HFFc6 (cell line): ENCODE measurements at places on chromosomes 3 and 15. TPM values are rescaled to one million over a fixed set of nuclear protein-coding genes. Genes with fewer than 3 reads are reported as not detected.
A peak's percentile ranks its signal among the peaks of the same experiment; 100 is the strongest.

STRA6 gene
- 2.0 to 3.2 TPM (median 2.4 TPM) in 3 replicates for total RNA-seq

EEFSEC gene
- total RNA-seq: 7.7 to 11.6 TPM (median 8.9 TPM) in 3 replicates

ETV5 gene
- total RNA-seq: 47.3 to 65.0 TPM (median 55.0 TPM) in 3 replicates

C3orf80 gene
- total RNA-seq: 0.26 to 0.56 TPM (median 0.51 TPM) in 3 replicates

EXD1 gene
- total RNA-seq: not detected in 3 replicates

FRMD5 gene
- 0.70 and 0.97 TPM in 2 replicates for total RNA-seq

C2CD4A gene
- not detected in 3 replicates for total RNA-seq

TMEM87A gene
- 34.1 to 42.5 TPM (median 40.2 TPM) in 3 replicates for total RNA-seq

DAZL gene
- not detected in 3 replicates for total RNA-seq

AHSG gene
- not detected in 2 replicates for total RNA-seq

GP9 gene
- not detected in 3 replicates for total RNA-seq

ZNF501 gene
- 0.92 to 2.0 TPM (median 1.6 TPM) in 3 replicates for total RNA-seq

DNA sequence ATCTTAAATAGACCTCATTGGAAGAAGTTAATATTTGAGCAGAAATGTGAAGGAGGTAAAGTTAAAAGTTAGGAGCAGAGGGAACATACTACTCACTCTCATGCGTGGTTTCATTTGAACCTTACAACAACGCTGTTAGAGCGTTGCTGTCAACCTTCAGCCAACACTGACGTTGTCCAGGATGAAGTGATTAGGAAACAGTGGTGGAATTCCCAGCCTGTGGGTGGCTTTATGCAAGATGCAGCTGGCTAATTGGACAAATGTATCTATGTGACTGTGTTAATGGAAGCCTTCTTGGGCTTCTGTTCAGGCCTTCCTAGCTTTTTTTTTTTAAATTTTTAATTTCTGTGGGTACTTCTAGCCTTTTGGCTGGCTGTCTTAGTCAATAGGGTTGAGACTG lies 40.5 kb downstream of the PTPRG start:
- H3K4me1 ChIP-seq: no peaks in the 10 kb centered on the region; the same call in 1 of the 2 replicates
- H3K27me3 ChIP-seq: no peaks in the 10 kb centered on the region
- DNase-seq: no peak

GRCh38 chr3:38606561-38606960 lies 42.9 kb downstream of the SCN5A start:
- no peak overlapping the region for H3K27ac ChIP-seq
- no peaks in the 10 kb centered on the region for H3K4me1 ChIP-seq
- H3K36me3 ChIP-seq: no peaks in the 10 kb centered on the region
- H3K27me3 ChIP-seq: peaks cover 29% of the 10 kb centered on the region
- no peak for DNase-seq

DNA sequence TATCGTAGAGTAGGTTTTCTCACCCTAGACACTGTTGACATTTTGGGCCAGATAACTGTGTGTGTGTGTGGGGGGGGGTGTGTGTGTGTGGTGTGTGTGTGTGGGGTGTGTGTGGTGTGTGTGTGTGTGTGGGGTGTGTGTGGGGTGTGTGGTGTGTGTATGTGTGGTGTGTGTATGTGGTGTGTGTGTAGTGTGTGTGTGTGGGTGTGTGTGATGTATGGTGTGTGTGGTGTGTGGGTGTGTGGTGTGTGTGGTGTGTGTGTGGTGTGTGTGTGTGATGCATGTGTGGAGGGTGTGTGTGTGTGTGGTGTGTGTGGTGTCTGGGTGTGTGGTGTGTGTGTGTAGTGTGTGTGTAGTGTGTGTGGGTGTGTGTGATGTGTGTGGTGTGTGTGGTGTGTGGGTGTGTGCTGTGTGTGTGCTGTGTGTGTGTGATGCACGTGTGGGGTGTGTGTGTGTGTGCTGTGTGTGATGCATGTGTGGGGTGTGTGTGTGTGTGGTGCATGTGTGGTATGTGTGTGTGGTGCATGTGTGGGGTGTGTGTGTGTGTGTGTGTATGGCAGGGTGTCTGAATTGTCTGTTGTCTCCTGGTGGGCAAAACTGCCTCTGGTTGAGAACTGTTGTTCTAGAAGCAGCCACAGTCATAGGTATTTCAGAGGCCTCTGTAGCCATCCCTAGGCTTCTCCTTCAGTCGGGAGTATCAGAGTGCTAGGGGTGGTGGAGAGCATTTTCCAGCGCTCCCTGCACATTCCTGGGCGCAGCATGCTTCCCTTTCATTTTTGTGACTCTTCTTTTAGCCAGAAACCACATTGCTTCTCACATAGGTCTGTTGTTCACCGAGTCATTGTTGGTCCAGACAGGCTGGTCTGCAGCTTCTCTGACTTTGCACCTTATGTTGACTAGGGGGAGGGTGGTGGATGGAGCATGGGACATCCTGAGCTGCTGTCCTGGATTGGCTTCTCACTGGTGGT lies 84.4 kb downstream of the THSD4 start:
- H3K4me1 ChIP-seq: peaks cover 36% of the 10 kb centered on the region
- H3K4me3 ChIP-seq: no peak overlapping the region
- H3K27ac ChIP-seq: no peak overlapping the region
- DNase-seq: no peak
- peaks cover 5% of the 10 kb centered on the region; the same call in 1 of the 2 replicates for H3K36me3 ChIP-seq
- no peaks in the 10 kb centered on the region; the same call in 1 of the 2 replicates for H3K27me3 ChIP-seq

DNA sequence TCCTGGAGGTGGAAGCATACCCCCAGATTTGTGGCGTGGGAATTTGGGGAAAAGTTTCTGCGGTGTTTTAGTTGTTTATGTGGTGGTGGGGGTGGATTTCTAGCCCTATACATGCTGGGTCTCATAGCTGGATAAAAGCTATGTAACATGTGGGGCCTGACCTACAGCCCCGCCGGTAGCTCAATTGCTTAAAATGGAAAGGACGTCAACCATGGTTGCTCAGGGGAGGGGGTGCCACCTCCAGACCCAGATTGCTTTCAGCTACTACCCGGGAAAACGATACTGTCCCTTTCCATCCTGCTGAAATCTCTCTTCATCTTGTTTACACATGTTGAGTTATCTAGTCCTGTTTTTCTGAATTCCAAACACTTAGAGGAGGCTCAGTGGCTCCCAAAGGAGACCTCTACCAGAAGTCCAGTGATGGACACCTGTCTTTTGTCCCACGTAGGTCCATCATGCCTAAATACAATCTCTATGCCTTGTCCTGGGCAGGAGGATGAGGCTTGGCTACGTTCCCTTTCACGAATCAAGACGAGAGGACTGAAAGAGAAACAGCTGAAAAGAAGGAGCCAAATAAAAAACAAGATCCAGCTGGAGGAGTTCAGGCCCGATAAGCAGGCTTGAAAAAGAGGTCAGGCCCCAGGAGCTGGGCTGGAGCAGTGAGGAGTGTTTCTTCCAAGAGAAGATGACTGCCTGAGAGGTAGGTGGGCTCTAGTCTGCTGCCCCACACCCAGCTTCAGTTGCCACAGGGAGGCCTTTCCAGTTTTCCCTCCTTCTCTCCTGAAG lies 72.1 kb upstream of the TPRG1 start:
- H3K4me3 ChIP-seq: no peak overlapping the region
- DNase-seq: no peak
- no peaks in the 10 kb centered on the region for H3K4me1 ChIP-seq
- peaks cover 14% of the 10 kb centered on the region for H3K27me3 ChIP-seq
- H3K36me3 ChIP-seq: no peaks in the 10 kb centered on the region

- H3K4me1 ChIP-seq: peaks cover 41% of the 10 kb centered on the region
- peaks cover 4% of the 10 kb centered on the region; the same call in 1 of the 2 replicates for H3K36me3 ChIP-seq
Measured at GRCh38 chr3:100500320-100500880, 8.0 kb downstream of the TMEM45A start.

DNA sequence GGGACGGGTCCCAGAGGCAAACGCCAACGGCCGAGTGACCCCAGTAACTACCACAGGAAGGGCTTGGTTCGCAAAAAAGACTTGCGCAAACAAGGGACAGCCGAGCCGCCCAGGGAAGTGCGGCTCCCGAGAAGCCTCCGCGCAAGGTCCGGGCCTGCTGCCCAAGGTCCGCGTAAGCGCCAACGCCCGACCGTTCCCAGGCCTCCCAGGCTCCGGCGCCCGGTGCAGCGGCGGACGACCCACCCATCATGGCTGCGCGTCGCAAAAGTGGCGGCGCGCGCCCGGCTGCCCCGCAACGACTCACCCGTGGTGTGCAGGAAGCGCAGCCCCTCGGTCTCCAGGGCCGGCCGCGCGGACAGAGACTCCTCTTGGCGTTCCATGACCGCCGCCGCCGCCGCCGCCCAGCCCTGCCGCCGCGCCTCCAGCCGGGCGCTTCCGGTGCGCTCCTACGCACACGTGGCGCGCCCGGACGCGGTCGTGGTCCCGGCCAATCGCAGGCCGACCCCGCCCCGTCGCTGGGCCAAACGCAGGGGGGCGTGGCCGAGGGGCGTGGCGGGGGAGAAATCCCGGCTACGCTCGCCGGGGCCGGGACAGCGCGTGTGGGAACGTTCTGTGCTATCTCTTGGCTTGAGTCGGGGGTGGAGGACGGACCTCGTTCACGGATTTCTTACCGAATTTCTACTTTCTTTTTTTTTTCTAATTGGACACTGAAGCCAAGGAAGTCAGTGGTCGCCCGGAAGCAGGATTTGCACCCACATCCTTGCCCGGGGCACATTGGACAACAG lies at the start of gene SELENOS:
Gene SELENOS (minus strand): TSS at position 448 of the 785 bp plus-strand sequence. CDS start 68 bp downstream, at position 380.
- H3K4me1 ChIP-seq: peaks cover 20% of the 10 kb centered on the region
- peak within 1 kb of the TSS; percentile 96 for H3K27ac ChIP-seq
- DNase-seq: peak; percentile 72
- peak within 1 kb of the TSS; percentile 98 for H3K4me3 ChIP-seq

DNA sequence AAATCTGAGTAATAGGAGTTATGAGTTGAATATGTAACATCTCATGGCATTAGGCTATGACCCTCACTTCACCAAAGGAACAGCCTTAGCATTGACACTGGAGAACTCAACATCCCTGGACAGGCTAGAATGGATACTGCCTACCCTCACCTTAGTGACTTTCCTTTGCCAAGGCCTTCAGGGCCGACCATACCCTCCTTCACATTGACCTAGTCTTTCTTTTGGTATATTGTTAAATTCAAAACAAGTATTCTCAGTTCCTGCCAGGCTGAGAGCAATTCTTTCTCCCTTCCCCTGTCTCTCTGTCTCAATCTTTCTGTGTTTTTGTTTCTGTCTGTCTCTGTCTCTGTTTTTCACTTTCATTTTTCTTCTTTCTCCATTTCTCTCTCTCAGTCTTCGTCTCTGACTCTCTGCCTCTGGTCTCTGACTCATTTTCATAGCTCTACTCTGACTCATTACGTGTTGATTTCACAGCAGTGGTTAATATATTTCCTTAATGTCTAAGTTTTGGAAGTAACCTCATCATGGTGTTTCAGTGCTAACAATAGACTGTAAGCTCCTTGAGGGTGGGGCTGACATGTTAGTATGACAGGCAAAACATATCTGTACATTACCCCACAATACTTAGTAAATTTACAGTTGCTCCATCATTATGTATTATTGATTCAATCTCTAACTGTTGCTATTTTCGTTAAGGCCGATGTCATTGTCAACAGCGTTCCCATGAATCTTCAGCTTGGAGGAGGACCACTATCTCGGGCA lies 32.5 kb downstream of the PARP15 start:
- peak overlapping the region; percentile 78 for H3K4me3 ChIP-seq
- peaks cover 8% of the 10 kb centered on the region for H3K4me1 ChIP-seq
- DNase-seq: peak; percentile 72
- H3K36me3 ChIP-seq: no peaks in the 10 kb centered on the region
- peak overlapping the region; percentile 85 for H3K27ac ChIP-seq

DNA sequence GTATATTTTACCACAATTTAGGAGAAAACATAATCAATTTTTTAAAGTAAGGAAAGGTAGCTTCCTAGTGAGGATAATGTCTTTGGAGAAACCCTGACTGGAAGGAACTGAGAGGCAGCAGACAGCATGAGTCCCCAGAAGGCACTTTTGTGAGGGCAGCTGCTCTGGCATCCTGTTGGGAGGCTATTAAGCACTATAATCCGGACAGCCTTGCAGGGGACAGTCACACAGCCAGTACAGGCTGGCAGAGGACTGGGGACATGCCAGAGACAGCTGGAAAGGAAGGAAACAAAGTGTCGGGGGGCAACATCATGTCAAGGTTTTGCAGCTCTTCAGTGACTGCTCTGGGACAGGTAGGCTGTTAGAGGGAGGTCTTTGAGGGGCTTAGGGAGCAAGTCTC lies 15.7 kb downstream of the ACAN start:
- H3K27me3 ChIP-seq: peaks cover 64% of the 10 kb centered on the region
- DNase-seq: no peak
- H3K27ac ChIP-seq: no peak overlapping the region
- H3K4me3 ChIP-seq: no peak overlapping the region

DNA sequence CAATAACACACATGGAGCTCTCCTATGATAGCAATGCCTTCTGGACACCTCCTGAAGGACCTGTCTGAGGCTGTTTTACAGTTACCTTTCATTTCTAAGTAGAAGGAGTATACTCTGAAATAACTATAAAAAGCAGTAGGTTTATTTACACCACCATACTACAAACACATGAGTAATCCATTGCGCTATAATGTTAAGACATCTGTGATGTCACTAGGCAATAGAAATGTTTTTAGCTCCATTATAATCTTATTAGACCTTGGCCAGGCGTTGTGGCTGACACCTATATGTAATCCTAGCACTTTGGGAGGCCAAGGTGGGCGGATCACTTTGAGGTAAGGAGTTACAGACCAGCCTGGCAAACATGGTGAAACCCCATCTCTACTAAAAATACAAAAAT lies 24.7 kb downstream of the PXK start:
- no peak for DNase-seq
- H3K36me3 ChIP-seq: no peaks in the 10 kb centered on the region; the same call in 1 of the 2 replicates
- peaks cover 19% of the 10 kb centered on the region for H3K4me1 ChIP-seq
- no peak overlapping the region for H3K27ac ChIP-seq

DNA sequence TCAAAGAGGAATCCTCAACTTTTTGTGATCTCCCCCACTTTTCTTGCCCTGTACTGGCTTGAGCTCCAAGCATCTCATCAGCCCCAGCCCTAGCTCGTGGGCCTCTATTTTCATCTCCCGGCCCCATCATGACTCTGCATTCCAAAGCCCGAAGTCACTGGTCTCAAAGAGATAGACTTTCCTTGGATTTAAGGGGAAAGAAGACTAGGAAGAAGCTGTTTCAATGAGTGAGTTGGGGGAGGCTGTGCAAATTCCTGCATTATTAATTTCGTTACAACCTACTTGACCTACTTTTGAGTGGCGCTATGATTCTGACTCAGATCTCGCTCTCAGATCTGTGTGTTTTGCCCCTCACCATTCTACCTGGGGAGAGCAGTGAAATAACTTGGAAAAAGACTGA lies 266.6 kb upstream of the TBL1XR1 start:
- H3K4me1 ChIP-seq: peaks cover 60% of the 10 kb centered on the region
- DNase-seq: peak; percentile 59
- H3K27ac ChIP-seq: peak overlapping the region; percentile 78
- no peaks in the 10 kb centered on the region for H3K36me3 ChIP-seq

- H3K4me1 ChIP-seq: no peaks in the 10 kb centered on the region
- no peaks in the 10 kb centered on the region for H3K36me3 ChIP-seq
- H3K27ac ChIP-seq: no peak overlapping the region
Measured at GRCh38 chr3:159432682-159433340, 555.8 kb upstream of the IL12A start.

DNA sequence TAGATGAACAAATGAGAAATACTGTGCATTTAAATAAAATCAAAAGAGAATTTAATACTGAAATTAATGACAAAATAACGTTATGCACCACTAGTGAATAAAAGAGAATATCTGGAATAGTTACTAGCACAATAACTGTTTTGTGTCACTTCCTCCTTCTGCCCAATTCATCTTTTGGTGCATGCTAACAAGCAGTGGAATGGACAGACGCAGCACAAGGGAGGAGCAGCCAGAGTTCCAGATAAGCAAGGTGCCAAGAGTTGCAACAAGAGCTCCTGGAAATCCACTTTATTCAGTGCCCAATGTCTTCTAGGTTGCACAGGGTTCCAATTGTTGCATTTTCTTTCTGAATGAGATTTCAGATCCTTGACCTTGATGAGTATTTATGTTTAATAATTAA lies 66.5 kb upstream of the PLXND1 start:
- H3K27ac ChIP-seq: no peak overlapping the region
- peaks cover 7% of the 10 kb centered on the region; the same call in 1 of the 2 replicates for H3K36me3 ChIP-seq
- DNase-seq: no peak
- H3K4me3 ChIP-seq: no peak overlapping the region
